Stimulated activated CD8-positive, alpha-beta memory T cell treated with anti-CD3 and anti-CD28 coated beads, Interleukin-12 subunit alpha, Interleukin-12 subunit beta, amount 100 ng/mL, for 1 hour (primary cell): ENCODE measurements at places on chromosomes 12 and 14.

GRCh38 chr12:111448266-111448830 lies 42.6 kb downstream of the SH2B3 start:
- no peak for DNase-seq

DNA sequence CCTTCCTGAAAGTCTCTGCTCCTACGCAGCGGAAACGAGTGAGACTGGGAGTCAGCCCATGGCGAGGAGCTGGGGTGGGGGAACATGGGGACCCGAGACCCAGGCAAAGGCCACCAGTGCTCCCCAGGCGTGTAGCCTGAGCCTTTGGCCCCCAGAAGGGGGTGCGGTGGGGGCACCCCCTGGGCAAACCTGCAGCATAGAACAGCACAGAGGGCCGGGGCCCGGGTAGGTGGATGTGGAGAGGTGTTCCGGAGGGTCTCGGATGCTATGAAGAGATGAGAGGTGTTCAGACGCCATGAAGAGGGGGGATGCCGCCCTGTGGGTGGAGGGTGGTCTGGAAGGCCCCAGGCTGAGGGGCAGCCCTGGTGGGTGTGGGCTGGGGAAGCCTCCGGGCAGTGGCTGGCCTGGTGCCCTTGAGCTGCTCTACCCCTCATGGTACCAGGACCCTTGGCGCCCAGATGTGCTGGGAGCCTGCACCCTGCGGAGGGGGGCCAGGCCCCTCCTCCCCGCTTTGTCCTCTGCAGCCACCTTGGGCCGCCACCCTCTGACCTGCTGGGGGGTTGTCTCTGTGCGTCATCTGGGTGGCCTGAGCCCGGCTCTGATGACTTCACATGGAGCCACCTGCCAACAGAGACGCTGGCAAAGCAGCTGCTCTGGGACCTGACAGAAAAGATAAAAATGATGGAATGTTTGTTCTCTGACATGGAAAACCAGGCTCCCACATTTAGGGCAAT lies 83.4 kb downstream of the KIF26A start:
- DNase-seq: no peak

- DNase-seq: no peak
Observed at GRCh38 chr12:101963697-101964096, 86.3 kb downstream of the DRAM1 start.

DNA sequence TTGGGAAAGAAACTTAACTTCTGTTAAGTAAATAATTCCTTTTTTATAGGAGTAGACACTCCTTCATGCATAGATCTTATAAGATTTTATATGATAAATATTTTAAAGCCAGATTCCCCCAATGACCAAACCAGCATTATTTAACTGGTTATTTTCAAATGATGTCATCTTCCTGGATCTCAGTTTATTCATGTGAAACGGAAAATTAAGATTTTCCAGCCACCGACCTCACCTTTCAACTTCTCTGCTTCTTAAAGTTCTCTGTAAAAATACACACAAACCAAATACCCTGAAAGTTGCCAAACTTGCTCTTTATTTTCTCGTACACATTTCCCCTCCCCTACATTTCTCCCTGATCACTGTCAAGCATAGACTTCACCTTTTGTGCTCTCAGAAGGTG lies 364.2 kb downstream of the GALC start:
- DNase-seq: no peak

GRCh38 chr12:51669996-51670395 lies 79.0 kb downstream of the SCN8A start:
- no peak for DNase-seq

- DNase-seq: no peak
Observed at GRCh38 chr12:106220536-106220935, 27.3 kb downstream of the CKAP4 start.

GRCh38 chr12:46266382-46266791 lies 2.5 kb downstream of the SLC38A1 start:
- peak; percentile 25 for DNase-seq

DNA sequence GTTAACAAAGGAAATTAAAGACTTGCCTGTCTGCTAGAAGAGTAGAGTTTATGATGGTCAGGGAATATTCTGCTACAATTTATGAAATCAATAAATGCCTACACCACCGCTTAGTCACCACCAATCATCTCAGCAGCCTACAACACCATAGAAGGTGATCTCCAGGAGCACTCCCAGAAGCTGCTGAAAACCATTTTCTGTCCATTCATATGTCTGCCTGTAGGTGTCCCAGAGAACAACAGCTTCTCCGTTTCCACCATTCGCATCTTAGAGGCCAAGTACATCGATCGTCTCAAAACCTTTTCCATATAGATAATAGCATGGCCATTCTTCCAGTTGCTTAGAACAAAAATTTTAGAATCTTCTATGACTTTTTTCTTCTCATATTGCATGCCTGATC lies 303.4 kb downstream of the KCNC2 start:
- no peak for DNase-seq

- no peak for DNase-seq
Observed at GRCh38 chr12:67107751-67108269, 161.3 kb upstream of the CAND1 start.

DNA sequence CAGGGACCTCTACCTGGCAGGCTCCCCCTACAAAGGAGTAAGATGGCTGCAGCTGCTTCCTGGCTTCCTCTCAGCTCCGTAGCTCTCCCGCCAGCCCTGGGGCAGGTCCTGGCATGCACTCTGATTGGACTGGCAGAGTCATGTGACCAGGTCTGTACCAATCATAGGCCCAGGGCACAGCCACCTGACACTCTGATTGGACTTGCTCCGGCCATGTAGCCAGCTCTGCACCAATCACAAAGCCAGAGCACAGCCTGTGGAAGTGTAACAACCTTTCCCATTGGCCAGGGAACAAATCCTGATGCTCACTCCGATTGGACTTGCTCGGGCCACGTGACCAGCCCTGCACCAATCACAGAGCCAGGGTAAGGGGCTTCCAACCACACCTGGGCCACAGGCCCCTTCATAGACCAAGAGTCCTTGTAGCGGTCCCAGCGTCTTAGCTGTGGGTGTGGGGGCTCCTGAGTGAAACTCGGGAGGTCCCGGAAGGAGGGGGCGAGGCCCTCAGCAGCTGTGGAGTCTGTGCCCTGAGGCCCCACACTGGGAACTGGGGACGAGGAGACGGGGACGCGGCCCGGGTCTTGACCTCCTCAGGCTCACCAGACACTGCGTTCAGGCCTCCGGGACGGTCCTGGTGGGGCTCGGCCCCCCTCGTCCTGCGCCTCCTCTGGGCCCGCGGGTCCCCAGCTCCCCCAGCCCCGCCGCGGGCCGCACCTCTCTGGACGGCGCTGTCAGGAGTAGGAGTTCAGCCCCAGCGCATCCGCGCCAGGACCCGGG lies 210.6 kb downstream of the ADGRD1 start:
- DNase-seq: no peak

GRCh38 chr14:77123381-77124325 lies 17.9 kb downstream of the ZDHHC22 start:
- no peak for DNase-seq

DNA sequence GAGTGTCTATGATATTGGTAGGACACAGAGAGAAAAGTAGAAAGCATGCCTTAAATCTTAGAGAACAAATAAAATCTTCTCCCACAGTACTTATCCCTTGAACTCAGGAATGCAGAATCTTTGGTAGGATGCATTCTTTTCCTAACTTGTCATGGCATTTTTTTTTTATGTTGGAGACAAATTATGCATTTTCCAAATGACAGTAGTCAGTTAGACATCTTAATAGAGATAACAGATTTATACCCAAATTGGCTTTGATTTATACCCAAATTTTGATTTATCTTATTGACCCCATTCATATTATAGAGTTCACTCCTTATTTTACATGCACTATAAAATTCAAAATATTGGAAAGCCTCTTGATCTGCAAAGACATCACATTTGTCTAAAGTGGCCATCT lies 132.9 kb downstream of the CNTN1 start:
- no peak for DNase-seq

DNA sequence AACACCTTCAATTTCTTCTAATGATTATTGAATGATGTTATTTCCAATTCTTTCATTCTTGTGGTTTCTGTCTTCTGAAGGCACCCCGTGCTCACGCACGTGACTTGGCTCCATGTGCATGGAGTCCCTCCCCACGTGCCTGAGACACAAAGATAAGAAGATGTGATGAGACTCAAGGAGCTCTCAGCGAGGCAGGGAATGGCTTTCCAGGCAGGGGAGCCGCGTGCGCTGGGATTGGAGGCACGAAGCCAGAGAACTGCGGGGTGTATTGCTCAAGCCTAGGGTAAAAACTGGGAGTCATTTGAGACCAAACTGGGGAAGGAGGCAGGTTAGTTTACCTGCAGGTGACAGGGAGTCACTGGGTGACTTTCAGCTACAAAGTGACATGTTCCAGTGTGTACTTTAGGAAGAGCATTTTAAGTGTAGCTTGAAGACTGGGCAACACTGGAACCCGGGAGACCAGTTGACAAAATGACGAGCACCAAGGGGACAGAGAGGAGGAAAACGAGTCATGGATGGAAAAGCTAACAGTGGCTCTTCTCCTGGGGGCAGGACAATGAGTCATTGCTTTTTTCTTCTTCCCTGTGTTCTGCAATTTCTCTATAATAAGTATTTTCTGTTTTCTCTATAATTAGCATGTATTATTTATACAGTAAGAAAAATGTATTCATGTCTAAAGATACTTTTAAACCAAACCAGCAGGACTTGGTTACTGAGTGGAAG lies 311.7 kb upstream of the FKBP4 start:
- no peak for DNase-seq

DNA sequence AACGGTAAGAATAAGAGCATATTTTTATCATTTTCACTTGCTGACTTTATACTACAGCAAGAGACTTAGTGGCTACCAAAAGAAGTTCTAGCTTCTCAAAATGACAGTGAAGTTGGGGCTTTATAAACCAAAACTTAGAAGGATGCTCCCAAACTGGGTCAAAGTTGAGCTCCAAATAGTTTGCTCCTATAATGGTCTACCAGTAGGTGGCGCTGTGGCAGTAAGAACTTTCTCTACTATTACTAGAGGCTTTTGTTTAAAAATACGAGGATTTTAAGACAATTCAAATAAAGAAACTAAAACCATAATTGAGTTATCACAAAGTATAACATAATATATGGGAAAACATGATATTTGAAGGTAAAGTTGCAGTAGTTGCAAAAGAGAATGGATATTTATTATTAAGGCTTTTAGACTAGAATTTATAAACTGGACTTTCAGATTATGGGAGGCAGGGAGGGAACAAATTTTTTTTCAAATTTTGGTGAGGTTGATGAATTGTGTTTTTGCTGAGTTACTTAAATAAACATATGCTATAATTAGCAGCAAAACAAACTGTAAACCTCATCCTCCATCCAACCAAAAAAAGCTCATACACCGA lies 75.0 kb downstream of the TGFB3 start:
- DNase-seq: peak; percentile 57

- DNase-seq: no peak
Observed at GRCh38 chr12:40769846-40770245, 77.6 kb downstream of the CNTN1 start.

GRCh38 chr14:103185051-103186029 lies 62.1 kb downstream of the TNFAIP2 start:
- DNase-seq: no peak

DNA sequence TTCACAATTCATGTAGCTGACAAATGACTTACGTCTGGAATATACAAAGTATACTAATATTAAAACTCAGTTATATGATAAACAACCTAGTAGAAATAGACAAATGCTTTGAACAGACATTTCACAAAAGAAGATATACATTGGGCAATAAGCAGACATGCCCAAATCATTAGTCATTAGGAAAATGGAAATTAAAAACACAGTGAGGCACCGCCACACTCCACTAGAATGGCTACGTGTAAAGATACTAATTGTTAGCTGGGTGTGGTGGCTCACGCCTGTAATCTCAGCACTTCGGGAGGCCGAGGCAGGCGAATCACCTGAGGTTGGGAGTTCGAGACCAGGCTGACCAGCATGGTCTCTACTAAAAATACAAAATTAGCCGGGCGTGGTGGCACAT lies 248.9 kb upstream of the TMEM132C start:
- no peak for DNase-seq

- no peak for DNase-seq
Observed at GRCh38 chr12:85445060-85445938, 165.3 kb downstream of the ALX1 start.

GRCh38 chr12:112577473-112578329 lies 159.0 kb downstream of the PTPN11 start:
- no peak for DNase-seq

DNA sequence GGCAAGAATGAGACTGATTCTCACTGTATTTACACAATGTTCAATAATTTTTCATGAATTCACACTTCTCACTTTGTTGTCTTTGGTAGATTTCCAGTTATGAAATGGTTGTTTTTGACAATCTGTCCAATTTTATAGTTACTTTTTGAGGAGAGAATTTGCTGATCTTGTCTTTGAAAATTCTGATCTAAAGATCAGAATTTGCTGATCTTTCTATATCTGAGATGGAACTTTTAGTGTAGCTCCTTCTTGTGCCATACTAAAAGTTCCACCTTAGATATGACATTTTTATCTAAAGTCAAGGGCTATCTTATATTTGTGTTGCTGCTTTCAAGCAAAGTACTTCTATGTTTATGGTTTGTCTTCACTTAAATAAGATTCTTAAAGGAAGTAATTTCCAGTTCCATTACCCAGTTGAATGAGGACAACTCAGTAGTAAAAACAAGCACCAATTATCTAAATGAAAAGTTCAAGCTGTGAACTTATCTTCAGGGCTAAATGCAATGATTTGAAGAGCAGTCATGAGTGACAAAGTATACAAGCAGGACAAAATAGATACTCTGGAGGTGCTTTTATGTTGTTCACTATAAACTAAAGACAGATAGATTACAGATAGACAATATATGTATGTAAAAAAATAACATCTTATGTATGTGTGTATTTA lies 76.4 kb upstream of the FOXG1 start:
- DNase-seq: no peak

DNA sequence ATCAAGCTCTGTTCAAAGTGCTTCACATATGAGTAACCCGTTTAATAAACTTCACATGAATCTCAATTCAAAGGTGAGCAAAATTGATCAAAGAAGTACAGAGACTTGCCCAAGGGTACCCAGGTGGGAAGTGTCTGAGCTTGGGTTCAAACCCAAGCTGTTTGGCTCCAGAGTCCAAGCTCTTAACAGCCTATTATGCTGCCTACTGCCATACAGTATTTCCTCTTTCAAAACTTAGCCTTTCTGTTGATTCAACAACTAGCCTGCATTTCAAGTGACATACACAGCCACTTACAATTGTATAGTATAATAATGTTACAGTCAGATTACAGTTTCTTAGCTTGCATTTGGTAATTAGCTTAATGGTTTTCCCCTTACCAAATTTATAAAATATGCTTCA lies 29.7 kb downstream of the FRMD6 start:
- DNase-seq: no peak

DNA sequence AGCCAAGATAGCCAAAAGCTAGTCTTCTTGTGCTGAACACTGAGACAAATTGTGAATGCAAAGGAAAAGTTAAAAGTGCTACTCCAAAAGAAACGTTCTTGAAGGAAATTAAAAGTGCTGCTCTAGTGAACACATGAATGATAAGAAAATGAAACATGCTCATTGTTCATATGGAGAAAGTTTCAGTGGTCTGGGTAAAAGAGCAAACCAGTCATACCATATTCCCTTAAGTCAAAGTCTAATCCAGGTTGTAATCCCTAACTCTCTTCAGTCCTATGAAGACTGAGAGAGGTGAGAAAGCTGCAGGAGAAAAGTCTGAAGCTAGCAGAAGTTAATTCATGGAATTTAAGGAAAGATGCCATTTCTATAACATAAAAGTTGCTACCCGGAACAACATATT lies 121.5 kb downstream of the MNAT1 start:
- DNase-seq: no peak
